ENCODE measurements at places on chromosomes 3 and 15. TPM values are rescaled to one million over a fixed set of nuclear protein-coding genes. Genes with fewer than 3 reads are reported as not detected.

GRCh38 chr3:127206611-127207516 lies 13.9 kb downstream of the PRR23E start:
- DNase-seq = no peak

DNA sequence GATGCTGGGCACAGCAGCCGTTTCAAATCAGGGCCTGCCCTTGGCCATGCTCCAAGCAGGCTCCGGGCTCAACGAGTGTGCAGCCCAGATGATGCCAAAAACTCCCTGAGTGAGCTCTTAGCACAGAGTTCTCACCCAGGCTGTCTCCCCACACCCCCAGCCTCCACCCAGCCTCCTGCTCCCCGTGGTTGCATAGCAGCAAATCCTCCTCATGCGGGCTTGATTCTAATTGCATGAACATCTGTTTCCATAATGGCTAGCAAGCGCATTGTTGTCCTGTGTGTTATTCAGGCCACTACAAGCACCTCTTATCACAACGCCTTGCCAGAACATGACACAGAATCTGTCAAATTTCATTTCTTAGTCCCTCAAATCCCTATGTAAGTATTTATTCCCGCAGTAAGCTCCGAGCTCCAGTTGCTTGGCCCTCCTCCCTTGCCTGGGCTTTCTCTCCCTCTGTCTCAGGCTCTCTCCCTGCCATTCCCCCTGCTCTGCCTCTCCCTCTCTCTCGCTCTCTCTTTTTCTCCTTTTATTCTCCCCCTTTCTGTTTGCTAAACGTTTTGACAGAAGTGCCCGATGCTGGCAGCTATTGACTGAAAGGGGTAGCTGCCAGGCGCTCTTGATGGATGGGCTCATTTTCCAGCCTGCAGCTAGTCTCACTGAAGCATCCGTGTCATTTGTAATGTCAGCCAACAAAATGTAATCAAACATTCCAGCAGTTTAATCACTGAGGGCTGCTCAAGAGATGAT lies 306.5 kb downstream of the IL20RB start:
- peak; percentile 21 for DNase-seq

Gene PLAAT1
- 21.2 TPM for total RNA-seq

Gene GMNC
- 0.64 TPM for total RNA-seq

Gene ABHD5
- 8.1 TPM for total RNA-seq

DNA sequence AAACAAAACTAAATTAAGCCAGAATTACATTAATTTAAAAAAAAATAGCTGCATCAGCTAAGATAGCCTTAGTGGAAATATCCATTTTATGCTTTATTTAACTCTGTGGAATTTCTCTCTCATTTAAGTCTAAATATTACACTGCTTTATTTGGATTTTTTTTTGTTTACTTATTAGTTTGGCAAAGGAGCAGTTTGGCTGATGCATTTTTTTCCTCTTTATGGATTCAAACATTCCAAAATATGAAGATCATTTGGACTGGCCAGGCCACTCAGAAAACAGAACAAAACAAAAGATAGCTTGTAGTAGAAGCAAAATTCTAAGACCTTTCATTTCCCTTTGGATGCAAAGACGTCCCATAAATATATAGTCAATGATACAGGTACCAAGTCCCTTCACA lies 707.3 kb upstream of the UBE2E2 start:
- DNase-seq = no peak

GRCh38 chr15:101477851-101478362 lies 11.6 kb downstream of the PCSK6 start:
- no peak for DNase-seq

Gene TXNRD3
- 1.8 TPM for total RNA-seq

- peak; percentile 18 for DNase-seq
Measured at GRCh38 chr15:53307952-53308624, 451.4 kb downstream of the WDR72 start.

Gene REC114
- not detected for total RNA-seq

Measured in glutamatergic neuron (in vitro differentiated cells).